ENCODE measurements at places on chromosomes 1 and 21.

- no peak for DNase-seq
Measured at GRCh38 chr1:245687152-245687635, 532.4 kb downstream of the KIF26B start.

GRCh38 chr21:44353191-44353970 is at the start of gene TRPM2:
TRPM2 (plus strand) TSS chr21:44353621; CDS start chr21:44353701, 80 bp downstream.
- DNase-seq = peak; percentile 24

DNA sequence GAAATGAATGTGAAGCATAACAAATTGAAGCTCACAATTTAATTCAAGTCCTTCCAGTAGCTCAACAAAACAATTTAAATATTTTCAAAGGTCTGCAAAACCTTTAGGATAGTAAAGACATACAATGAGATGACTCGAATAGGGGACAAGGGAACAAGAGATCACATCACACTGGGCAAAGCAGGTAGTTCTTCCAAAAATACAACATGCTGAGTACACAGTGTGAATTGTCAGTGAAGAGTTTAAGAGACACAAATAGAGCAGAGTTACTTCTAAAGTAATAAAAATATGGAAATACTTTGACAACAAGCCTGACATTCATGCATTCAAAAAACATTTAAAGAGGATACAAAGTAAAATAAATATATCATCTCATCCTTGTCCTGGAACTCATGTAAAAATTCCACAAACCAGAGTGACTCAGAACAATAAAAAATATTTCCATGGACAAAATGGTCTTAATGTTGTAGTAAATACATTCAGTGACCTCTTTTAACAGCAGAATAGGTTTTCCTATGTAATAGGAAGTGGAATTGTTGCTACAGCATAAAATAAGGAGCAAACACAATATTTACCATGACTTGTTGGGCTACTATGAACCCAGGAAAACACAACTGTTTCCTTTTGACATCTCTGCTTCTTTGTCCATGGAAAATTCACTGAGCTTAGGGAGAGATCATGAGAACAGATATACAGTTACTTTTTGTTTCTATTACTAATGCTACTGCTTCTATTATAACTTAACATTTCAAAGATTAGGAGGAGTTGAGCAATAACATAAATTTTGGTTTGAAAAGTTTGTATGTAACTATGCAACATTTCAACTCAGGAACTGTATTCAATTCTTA is 83.7 kb upstream of the BCL10 start:
- peak; percentile 35 for DNase-seq

- peak; percentile 23 for DNase-seq
Measured at GRCh38 chr1:53729456-53730223, 9.3 kb downstream of the GLIS1 start.

- no peak for DNase-seq
Measured at GRCh38 chr1:99601709-99602403, 44.1 kb upstream of the PALMD start.

DNA sequence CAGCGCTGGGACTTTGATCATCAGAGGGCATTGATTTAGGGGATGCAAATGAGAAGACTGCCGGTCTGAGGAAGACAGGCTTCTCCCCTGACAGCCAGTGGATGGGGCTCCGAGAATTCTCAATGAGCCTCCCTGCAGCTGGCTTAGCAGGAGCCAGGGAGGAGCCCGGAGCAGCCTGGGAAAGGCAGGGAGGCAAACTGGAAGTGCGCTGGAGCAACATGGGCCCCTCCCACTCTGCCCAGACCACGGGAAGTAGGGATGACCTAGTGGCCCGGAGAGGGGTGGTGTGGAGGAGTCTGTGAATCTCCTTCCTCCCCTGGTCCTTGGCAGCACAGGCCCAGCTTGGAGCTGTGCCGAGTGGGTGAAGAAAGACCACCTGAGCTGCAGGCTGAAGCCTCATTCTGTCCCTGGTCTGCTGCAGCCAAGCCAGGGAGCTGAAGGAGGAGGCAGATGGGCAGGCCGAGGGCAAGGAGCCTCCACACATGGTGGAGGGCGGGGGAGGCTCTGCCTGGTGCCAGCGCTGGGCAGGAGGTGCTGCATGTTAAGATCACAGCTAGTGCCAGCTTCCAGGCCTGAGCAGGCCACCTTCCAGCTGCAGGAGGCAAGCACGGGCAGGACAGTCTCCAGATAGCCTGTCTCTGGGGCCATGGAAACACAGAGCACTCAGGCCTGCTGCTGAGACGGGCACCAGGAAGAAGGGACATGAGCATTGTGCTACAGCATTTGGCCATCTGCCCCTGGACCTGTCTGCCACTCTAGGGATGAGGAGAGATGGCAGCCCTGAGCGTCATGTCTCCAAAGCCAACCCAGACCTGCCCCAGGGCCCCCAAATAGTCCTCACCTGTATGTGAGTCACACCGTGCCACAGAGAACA is 12.2 kb upstream of the CLSTN1 start:
- DNase-seq = peak; percentile 32

- peak; percentile 70 for DNase-seq
Measured at GRCh38 chr21:45365608-45366241, 39.2 kb upstream of the COL18A1 start.

DNA sequence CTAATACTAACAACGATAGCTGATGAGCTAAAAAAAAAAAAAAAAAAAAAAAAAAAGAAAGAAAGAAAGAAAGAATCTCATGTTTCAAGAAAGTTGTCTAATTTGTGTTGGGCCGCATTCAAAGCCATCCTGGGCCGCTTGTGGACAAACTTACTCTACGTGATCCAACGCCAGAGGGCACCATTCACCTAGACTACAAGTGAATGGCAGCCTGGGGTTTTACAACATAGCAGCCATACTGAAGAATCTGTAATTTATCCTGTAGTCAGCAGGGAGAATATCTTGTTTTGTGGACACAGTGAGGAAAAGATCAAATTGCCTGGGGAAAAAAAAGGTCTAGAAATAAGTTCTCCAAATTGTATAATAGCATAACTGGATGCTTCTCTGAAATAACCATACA is 47.0 kb downstream of the CYP2J2 start:
- peak; percentile 64 for DNase-seq

GRCh38 chr1:248828845-248829244 is 3.1 kb upstream of the SH3BP5L start:
- DNase-seq = peak; percentile 47

All from AG10803 (cell line).